Muscle of leg (tissue), 16 donors: ENCODE measurements at places on chromosomes 5 and 9. TPM values are rescaled to one million over a fixed set of nuclear protein-coding genes. Genes with fewer than 3 reads are reported as not detected.

DNA sequence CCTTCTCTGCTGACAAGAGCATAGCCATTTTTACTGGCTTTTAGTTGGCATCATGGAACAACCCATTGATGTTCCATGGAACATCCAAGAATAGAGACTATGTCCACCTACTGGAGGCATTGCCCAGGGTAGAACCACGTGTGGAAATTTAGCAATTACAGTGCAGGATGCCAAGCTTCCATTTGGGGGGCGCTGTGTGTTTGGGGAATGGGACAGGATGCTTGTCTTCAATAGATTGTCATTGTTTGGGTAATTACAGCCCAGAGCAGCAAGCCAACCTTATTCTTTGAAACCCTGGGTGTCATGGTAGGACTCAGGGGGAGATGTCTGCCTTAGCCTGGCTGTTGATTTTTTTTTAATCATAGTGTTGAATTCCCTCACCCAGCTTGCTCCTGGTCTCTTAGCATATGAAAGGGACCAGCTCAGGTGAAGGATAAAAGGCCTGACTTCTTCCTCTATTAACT lies 171.1 kb downstream of the DOCK2 start:
- no peak for DNase-seq

- DNase-seq, result no peak
Measured at GRCh38 chr9:76510041-76510440, 51.1 kb downstream of the GCNT1 start.

OR1Q1 gene
- not detected for polyA plus RNA-seq

SLC27A6 gene
- polyA plus RNA-seq, result 1.2 TPM

PCDHGA7 gene
- polyA plus RNA-seq, result 1.2 TPM

GRCh38 chr5:115548683-115549082 lies 4.1 kb upstream of the FEM1C start:
- DNase-seq, result no peak

GRCh38 chr9:113581865-113582697 lies 118.6 kb downstream of the RGS3 start:
- DNase-seq, result peak; percentile 86

GRCh38 chr5:91361055-91361701 lies 21.9 kb downstream of the ARRDC3 start:
- no peak for DNase-seq

- no peak for DNase-seq
Measured at GRCh38 chr5:172533399-172534228, 79.3 kb upstream of the SH3PXD2B start.

CCNI2 gene
- polyA plus RNA-seq, result 0.93 TPM

DNA sequence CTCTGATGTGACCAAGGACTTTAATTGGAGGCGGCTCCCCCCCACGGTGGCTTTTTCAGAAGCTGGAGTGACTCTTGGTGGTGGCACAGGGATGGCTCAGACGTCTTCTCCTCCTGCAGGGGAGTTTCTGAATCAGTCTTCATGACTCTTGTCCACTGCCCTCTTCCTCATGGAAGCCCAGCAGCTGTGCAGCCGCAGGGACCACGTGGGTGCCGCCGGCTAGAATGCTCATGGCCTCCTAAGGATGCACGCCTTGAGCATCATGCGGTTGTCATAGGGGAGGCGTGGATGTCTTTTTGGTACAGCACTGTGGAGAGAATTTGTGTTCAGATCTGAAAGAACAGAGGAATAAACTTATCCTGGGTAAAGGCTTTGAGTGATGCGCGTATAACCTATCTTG lies 1.3 kb downstream of the TEX53 start:
- DNase-seq, result no peak

DNA sequence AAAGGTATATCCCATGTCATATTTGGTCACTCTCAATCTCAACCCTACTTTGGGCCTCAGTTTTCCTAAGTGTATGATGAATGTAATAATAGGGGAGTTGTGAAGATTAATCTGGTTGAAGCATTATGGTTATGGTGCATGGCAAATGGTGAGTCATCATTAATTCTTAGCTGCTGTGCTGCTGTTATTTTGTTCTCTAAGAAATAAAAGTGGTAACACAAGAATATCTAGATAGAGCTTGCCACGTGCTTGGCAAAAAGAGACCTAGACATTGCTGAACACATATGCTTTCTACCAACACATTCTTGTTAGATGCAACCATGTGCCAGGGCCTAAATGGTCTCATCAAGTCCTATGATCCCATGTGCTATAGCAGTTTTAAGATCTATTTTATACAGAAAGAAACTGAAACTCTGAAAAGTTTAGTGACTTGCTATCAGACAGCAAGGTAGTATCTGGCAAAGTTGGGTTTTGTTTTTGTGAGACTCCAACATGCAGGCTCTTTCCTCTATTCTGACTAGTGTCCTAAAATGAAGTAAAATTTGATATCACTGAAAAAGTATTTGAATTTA lies 699.9 kb upstream of the MEF2C start:
- no peak for DNase-seq

GRCh38 chr5:150172145-150172544 lies 5.6 kb downstream of the CDX1 start:
- DNase-seq, result no peak

DNA sequence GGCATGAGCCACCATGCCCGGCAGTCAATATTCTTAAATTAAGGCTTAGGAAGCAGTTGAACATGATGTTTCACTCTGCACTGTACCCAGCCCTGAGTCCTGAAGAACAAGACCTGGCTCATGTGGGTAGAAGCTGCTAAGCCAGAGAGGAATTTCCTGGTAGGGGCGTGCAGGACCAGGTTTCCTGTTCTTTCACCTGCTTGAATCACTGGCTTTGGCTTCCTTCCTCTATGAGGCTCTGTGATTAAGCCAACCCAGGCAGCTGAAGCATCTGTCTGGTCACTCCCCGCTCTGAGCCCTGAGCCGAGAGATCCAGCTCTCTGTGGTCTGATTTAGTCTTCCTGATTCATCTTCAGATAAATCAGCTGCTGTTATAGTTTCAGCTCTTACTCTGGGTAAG lies 29.1 kb downstream of the CFAP77 start:
- no peak for DNase-seq

DPP7 gene
- polyA plus RNA-seq, result 30.7 TPM

- peak; percentile 82 for DNase-seq
Measured at GRCh38 chr9:107422189-107423185, 67.1 kb downstream of the KLF4 start.

SYK gene
- 3.3 TPM for polyA plus RNA-seq

IL13 gene
- not detected for polyA plus RNA-seq
